ENCODE measurements at places on chromosomes 6 and 20. TPM values are rescaled to one million over a fixed set of nuclear protein-coding genes. Genes with fewer than 3 reads are reported as not detected.

DNA sequence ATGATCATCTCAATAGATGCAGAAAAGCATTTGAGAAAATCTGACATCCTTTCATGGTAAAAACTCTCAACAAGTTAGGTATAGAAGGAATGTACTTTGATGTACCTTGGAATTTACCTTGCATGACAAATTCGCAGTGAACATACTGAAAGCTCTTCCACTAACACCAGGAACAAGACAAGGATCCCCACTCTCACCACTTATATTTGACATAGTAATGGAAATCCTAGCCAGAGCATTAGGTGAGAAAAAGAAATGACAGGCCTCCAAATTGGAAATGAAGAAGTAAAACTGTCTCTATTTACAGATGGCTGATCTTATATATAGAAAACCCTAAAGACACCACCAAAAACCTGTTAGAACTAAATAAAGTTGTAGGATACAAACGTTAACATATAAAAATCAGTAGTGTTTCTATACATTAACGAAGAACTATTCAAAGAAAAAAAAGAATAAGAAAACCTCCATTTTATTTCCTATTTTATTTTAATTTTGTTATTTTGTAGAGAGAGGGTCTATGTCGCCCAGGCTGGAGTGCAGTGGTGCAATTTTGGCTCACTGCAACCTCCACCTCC is 26.9 kb downstream of the PCNA start:
- DNase-seq: no peak

GRCh38 chr6:143679041-143679440 is 1.3 kb downstream of the PHACTR2 start:
- DNase-seq: no peak

GRCh38 chr6:117072134-117072533 is 193.2 kb upstream of the VGLL2 start:
- DNase-seq: no peak

The C6orf52 gene
- total RNA-seq: 4.3 TPM

GRCh38 chr6:25002326-25003091 is 66.7 kb upstream of the RIPOR2 start:
- DNase-seq: no peak
